ENCODE measurements at places on chromosomes 7 and 10.

DNA sequence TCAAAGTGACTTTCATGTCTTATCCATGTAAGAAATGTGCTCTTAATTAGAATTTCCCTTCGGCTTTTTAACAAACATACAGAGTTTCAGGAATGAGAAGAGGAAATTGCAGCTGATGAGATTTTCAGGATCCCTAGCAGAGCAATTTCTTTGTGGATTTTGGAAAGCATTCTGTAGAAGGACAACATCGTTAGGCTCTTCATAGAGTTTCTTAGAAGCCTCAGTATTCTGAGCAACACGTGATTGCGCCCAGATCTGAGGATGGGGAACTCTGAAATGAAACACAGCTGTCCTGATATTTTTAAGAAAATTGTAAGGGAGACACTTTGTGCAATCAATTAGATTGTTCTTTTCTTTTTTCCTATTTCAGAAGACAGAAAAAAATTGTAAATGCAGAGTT is 85.8 kb downstream of the LHFPL3 start:
- no peak for DNase-seq

- no peak for DNase-seq
Observed at GRCh38 chr7:95608359-95609173, 12.2 kb upstream of the PDK4 start.

- no peak for DNase-seq
Observed at GRCh38 chr7:123114288-123114687, 85.5 kb downstream of the SLC13A1 start.

GRCh38 chr10:45152726-45153125 is 152.0 kb downstream of the ZNF22 start:
- no peak for DNase-seq

DNA sequence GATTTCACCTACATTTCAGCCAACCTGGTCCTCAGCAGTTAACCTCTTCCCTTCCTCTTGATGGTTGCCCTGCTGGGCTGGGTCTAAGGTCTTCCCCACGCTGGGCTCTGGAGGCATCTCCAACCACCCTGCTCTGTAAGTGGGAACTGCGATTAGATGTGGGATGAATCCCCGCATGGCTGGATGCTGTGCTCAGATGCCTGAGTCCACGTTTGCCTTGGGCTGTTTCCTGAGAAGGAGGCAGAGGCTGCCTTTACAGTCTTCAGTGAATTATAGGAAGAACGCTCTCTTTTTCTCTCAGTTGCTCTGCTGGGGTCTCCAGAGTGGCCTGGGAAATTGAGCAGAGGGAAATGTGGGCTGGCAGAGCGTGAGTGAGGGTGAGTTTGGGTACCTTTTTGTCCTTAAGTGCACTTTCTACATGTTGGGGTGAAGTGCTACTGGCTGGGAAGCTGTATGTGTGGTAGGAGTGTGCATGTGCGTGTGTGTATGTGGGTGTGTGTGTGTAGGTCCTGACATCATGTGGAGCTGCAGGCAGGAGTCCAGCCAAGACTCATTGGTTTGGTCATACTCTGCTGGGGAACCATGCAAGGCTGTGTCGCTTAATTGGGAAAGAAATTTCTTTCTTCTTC is 1.5 kb downstream of the GIMAP8 start:
- no peak for DNase-seq

GRCh38 chr10:6260843-6261242 is 58.1 kb downstream of the PFKFB3 start:
- no peak for DNase-seq

- DNase-seq = no peak
Observed at GRCh38 chr7:112855227-112855626, 65.0 kb upstream of the TMEM168 start.

- no peak for DNase-seq
Observed at GRCh38 chr7:114799628-114800028, 122.3 kb upstream of the MDFIC start.

GRCh38 chr10:12782537-12782936 is 219.0 kb downstream of the CCDC3 start:
- DNase-seq = peak; percentile 3

- DNase-seq = no peak
Observed at GRCh38 chr7:90586091-90586490, 10.0 kb upstream of the CDK14 start.

GRCh38 chr10:44125879-44126278 is 259.0 kb downstream of the CXCL12 start:
- no peak for DNase-seq

- DNase-seq = no peak
Observed at GRCh38 chr7:112880818-112881418, 90.7 kb upstream of the TMEM168 start.

- no peak for DNase-seq
Observed at GRCh38 chr10:73788864-73789658, 3.7 kb downstream of the ZSWIM8 start.

DNA sequence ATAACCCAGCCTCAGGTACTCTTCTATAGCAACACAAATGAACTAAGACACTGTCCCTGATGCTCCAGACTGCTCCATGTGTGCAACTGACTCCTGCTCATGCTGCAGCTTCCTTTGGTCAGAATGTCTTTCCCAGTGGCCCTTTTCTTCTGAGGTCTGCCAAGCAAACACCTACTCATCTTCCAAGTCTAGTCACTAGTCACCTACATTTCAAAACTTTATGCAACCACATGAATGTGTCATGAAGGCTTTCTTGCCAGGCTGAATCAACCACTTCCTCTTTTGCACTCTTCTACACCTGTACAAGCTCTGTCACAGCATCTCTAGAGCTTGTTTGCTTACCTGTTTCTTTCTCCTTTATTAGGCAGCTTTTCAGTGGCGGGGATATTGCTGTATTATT is 75.8 kb downstream of the LSMEM1 start:
- DNase-seq = no peak

GRCh38 chr7:112372101-112372500 is 78.2 kb upstream of the IFRD1 start:
- no peak for DNase-seq

GRCh38 chr7:55774327-55775050 is 88.1 kb downstream of the SEPTIN14 start:
- no peak for DNase-seq

- DNase-seq = no peak
Observed at GRCh38 chr10:104193787-104194186, 38.4 kb downstream of the CFAP43 start.

DNA sequence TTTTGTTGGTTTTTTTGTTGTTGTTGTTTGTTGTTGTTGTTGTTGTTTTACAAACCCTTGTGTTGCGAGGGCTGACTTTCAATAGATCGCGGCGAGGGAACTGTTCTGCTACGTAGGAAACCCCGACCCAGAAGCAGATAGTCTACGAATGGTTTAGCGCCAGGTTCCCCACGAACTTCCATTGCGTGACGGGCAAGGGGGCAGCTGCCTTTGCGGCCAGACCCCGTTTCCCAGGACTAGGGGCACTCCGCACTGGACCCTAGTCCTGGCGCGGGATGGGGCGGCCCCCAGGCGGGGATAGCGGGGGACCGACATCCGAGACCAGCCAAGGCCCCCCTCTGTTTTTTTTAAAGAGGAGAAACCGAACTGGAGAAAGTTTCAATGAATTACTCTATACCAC is 119.6 kb downstream of the LRRTM3 start:
- DNase-seq = no peak

DNA sequence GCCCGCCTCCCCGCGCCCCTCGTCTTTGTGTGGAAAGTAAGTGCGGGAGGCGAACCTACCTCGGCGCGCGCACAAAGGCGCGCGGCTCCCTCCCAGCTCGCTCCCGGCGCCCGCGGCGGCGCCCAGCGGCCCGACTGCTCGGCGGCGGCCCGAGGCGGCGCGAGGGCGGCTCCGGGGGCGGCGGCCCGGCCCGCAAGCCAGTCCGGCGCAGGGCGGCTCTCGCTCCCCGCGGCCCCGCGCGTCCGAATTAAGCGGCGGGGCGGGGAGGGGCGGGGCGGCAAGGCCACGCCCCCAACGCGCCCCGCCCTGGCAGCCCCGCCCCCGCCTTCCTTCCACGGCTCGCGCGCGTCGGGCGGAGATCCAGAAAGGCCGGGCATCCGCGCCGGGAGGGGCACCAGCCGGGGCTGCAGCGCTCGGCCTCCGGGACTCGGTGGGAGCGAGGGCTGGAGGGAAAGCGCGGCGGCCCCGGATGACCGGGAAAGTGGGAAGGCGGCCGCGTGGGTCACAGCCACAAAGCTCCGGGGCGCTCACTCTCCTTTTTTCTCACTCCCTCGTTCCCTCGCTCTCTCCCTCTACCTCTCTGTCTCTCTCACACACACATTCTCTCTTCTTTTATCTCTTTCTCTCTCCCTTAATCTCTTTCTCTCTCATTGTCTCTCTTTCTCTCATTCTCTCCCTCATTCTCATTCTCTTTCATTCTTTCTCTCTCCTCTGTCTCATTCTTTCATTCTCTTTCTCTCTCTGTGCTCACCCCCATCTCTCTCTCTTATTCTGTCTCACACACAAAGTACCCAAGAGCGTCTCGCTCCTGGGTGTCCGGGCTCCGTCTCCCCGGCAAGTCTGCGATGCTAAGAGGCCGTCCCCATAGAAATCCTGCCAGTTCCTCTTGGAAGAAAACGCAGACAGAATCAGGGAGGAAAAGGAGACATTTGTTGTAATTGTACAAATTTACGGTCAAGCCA is 170.2 kb downstream of the FAM107B start:
- DNase-seq = peak; percentile 74

GRCh38 chr7:91957823-91958222 is 17.2 kb downstream of the AKAP9 start:
- DNase-seq = no peak

- no peak for DNase-seq
Observed at GRCh38 chr7:158329014-158329610, 258.5 kb downstream of the PTPRN2 start.

DNA sequence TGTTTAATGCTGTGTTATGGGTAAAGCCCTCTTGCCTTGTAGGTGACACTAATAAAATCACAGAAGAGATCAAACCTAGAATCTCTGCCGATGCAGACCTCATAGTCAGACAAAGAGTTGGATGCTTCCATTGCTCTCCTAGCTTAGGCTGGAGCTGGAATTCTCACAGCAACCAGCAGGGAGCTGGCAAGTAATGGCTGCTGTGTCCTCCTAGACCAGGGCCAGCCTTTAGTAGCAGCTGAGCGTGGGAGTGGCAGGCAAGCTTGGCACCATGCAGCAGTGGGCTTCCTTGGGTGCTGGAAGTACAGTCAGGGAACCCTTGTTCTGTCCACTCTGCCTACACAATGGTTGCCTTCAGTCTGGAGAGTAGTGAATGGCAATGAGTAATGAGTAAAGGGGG is 598.3 kb upstream of the GALNT17 start:
- no peak for DNase-seq

GRCh38 chr7:110922906-110923305 is 168.0 kb upstream of the LRRN3 start:
- DNase-seq = no peak

DNA sequence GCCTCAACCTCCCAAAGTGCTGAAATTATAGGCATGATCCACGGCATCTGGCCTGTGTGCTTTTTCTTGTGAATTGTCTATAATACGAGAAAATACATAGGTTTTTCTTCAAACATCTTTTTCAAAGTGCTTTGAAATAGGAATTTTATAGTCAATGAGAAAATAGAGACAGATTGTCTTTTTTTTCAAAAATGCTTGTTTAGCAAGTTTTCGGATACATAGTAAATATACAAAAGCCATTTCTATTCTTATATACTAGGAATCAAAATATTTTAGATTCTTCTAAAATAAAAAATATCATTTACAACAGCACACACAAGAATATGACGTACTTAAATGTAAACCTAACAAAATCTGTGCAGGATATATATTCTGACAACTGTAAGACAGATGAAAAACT is 1.6 kb upstream of the LYZL2 start:
- no peak for DNase-seq

DNA sequence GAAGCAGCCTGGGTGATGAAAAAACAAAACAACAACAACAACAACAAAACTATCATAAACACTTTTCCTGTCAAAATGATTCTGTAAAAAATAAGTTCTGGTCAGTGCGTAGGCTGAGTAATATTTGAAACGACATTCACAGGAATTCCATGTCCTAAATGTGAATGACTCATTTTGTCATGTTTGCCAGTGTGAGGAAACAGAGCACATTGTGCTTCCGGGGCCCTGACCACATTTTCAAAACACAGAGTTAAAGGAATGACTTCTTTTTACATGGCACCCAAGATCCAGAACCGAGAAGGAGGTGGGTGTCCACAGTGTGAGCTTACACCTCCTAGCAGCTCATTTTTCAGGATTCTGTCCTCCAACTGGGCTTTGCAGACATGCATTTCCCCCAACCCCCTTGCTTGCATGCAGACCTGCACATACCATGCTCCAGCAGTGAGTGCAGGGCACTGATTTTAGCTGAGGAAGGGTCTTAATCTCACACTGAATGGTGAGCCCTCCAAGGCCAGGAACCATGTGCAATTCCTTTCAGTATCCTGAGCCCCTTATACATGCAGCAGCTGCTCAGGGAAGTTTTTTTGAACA is 3.0 kb downstream of the CLRN3 start:
- DNase-seq = no peak

GRCh38 chr7:155003092-155003375 is at the start of gene PAXIP1:
TSS of gene PAXIP1 (minus strand) at chr7:155003124. CDS start at chr7:155002929, 195 bp downstream.
- DNase-seq = no peak

- no peak for DNase-seq
Observed at GRCh38 chr10:6678956-6679355, 98.9 kb upstream of the PRKCQ start.

- peak; percentile 38 for DNase-seq
Observed at GRCh38 chr10:128150045-128150493, 23.8 kb upstream of the MKI67 start.

DNA sequence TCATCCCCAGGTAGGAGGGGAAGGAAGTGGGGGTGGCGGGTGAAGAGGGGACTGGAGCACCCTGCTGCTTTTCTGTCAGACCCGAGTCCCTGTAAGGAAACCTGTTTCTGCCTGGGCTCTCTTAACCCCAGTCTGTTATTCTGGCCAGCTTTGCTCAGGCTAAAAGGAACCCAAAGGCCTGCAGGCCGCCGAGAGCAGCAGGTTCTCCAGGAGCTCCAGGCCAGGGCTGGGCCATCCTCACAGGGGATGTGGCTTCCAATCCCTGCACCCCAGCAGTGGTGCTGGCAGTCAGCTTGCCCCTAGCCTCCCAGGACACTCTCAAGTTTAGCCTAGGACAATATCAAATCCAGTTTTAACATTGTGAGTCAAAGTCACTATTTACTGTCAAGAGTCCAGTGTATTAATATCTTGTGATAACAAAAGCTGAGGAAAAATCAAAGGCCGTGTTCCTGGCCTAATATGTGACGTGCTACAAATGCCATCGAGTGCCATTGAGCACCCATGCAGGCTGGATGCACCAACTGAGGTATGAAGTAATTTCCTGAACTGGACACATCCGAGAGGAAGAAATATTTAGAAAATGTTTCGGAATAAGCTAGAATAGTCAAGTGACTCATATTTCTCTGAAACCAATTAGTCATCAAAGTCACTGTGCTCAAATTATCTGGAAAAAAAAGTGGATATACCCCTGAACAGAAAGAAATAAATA is 7.0 kb downstream of the PKD1L1 start:
- no peak for DNase-seq

DNA sequence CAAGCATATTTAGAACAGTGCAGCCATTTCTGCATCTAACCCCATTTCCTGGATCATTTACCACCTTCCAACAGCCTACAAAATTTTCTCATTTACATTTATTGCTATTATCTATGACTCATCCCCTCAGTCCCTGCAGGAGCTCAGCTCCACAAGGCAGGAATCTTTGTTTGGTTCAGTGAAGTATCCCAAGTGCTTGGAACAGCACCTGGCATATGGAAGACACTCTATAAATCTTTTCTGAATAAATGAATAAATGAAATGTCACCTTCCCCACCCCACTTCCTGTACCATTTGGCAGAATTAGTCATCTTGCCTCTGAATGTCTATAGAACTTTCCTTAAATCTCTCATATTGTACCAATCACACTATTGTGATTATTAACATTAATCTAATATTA is 110.7 kb downstream of the HIP1 start:
- no peak for DNase-seq

All from stimulated activated CD8-positive, alpha-beta memory T cell treated with anti-CD3 and anti-CD28 coated beads, Interleukin-7, amount 100 ng/mL, for 4 hours (primary cell).